ENCODE measurements at places on chromosomes 7 and 10. TPM values are rescaled to one million over a fixed set of nuclear protein-coding genes. Genes with fewer than 3 reads are reported as not detected.

Gene STAG3
- 3.1 TPM for total RNA-seq

DNA sequence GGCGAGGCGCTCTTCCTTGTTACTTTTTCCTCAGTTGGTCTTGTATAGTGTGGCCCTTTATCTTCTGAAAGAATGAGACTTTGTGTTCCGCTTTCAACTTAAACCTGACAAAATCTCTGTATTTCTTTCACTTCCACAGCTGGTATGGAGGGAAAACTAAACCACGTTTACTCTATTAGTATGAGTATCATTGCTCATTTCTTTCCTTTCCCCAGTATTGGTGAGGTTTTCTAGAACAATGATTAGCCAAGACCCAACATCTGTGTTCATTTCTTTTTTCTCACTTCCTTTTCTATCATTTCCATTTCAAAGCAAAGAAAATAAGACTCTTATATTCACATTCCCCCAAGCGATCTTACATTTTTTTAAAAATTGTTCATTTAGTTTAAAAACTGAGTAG is 165.3 kb downstream of the PAXIP1 start:
- no peak overlapping the region for H3K27ac ChIP-seq
- no peak overlapping the region for H3K4me3 ChIP-seq
- H3K27me3 ChIP-seq: no peaks in the 10 kb centered on the region

DNA sequence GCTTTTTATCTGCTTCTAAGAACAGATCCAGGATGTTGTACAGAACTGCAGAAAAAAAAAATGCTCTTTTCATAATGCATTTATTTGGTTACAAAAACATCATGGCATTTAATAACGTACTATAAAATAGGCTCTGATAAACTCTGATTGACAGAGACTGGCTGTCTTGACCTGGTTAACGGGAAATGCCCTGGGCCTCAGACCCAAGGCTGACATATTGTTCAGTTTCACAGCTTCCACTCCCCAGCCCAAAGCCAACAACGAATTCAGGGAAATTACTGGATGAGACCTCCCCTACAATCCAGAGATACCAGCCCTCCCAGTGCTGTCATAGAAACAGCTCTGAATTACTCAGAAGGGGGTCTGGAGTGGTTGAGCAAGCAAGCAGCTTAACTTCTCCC is 260.1 kb downstream of the CREB5 start:
- H3K36me3 ChIP-seq: no peaks in the 10 kb centered on the region
- H3K4me3 ChIP-seq: no peak overlapping the region
- no peaks in the 10 kb centered on the region for H3K27me3 ChIP-seq
- no peak overlapping the region for H3K27ac ChIP-seq
- DNase-seq: no peak

GRCh38 chr7:73851410-73852338 is 9.3 kb upstream of the TMEM270 start:
- no peaks in the 10 kb centered on the region for H3K4me1 ChIP-seq
- no peaks in the 10 kb centered on the region for H3K36me3 ChIP-seq
- DNase-seq: no peak
- no peaks in the 10 kb centered on the region for H3K27me3 ChIP-seq

Gene SSC4D
- 14.8 TPM for total RNA-seq

Gene OR2A7
- total RNA-seq: 2.5 TPM

GRCh38 chr10:103262229-103262628 is 14.7 kb upstream of the INA start:
- no peak overlapping the region for H3K27ac ChIP-seq
- no peak for DNase-seq
- no peak overlapping the region for H3K4me3 ChIP-seq
- peaks cover 14% of the 10 kb centered on the region for H3K36me3 ChIP-seq

GRCh38 chr10:118856106-118856505 is 101.3 kb upstream of the CACUL1 start:
- DNase-seq: no peak
- no peak overlapping the region for H3K4me3 ChIP-seq
- H3K36me3 ChIP-seq: peaks cover 2% of the 10 kb centered on the region
- no peaks in the 10 kb centered on the region for H3K4me1 ChIP-seq
- H3K27ac ChIP-seq: no peak overlapping the region

DNA sequence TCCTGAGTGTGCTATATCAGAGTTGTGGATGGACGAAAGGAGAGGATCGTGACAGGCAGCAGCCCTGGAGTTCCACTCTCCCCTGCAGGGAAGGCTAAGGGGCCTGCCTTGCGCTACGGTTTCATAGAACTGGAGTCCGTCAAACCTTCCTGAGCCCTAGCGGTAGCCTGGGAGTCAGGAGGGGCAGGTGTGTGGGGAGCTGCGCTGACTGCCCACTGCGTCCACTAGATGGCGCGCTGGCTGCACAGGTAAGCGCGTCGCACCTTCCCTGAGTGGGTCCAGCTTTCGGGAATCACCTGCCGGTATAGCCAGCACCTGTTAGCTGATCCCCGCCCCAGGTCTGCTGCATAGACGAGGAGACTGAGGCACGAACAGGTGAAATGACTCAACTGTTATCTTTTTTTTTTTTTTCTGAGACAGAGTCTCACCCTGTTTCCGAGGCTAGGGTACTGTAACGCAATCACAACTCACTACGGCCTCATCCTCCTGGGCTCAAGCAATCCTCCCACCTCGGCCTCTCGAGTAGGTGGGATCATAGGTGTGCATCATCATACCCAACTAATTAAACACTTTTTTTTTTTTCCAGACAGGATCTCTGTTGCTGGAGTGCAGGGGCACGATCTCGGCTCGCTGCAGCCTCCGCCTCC is 20.2 kb upstream of the BAIAP2L1 start:
- no peaks in the 10 kb centered on the region for H3K4me1 ChIP-seq
- H3K27ac ChIP-seq: no peak overlapping the region
- no peaks in the 10 kb centered on the region for H3K27me3 ChIP-seq

DNA sequence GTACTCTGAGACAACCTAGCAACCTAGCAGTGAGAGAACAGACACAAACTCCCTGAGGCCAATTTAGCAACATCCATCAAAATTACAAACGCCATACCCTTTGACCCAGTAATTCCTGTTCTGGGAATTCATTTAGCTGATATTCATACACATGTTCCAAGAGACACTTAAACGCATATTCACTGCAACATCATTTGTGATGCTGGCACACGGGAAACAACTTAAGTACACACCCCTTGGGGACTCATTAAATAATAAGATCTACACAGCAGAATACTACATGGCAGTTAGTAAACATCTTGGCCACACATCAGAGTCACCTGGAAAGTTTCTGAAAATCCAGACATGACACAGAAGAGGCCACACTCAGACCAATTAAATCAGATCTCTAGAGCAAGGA is 17.6 kb downstream of the NUDCD3 start:
- no peaks in the 10 kb centered on the region for H3K27me3 ChIP-seq
- H3K36me3 ChIP-seq: peaks cover 43% of the 10 kb centered on the region
- H3K4me3 ChIP-seq: no peak overlapping the region
- H3K4me1 ChIP-seq: no peaks in the 10 kb centered on the region

- H3K4me3 ChIP-seq: no peak overlapping the region
- H3K27me3 ChIP-seq: no peaks in the 10 kb centered on the region
- H3K4me1 ChIP-seq: no peaks in the 10 kb centered on the region
- H3K36me3 ChIP-seq: peaks cover 2% of the 10 kb centered on the region
These were observed 55.0 kb downstream of the SNX10 start for GRCh38 chr7:26346611-26347203.

Gene CYP3A4
- total RNA-seq: not detected

GRCh38 chr10:35940141-35941041 is 298.3 kb upstream of the FZD8 start:
- no peak overlapping the region for H3K4me3 ChIP-seq
- no peak overlapping the region for H3K27ac ChIP-seq
- no peak for DNase-seq
- H3K36me3 ChIP-seq: no peaks in the 10 kb centered on the region

Gene COMTD1
- 29.9 TPM for total RNA-seq

DNA sequence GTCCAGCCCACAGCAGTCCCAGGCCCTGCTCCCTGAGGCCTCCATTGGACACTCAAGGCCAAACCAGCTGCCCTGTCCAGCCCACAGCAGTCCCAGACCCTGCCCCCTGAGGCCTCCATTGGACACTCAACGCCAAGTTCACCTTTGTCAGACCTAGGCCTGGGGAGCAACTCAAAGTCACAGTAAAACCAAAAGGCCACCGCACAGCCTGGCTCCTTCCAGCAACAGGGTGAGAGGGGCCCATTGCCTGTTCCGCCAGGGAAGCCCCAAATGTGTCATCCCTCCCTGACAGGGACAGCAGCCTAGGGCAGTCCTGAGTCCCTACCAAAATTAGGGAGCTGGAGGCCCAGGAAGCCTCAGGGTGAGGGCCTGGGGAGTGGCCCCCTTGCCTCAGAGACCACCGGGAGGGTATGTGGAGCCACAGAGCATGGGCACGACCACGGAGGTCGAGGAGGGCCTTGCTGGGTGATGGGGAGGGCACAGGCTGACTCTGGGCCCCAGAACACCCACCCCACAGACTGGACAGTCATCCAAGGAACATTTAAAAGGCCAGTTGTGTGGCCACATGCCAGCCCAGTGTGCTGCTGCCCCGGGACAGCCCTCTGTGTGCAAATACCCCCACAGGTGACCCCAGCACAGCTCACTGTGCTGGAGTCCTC is 66.5 kb upstream of the PPP2R2D start:
- H3K27me3 ChIP-seq: no peaks in the 10 kb centered on the region
- H3K4me1 ChIP-seq: no peaks in the 10 kb centered on the region
- no peaks in the 10 kb centered on the region for H3K36me3 ChIP-seq
- no peak for DNase-seq
- no peak overlapping the region for H3K27ac ChIP-seq

Measured in H9 (cell line).